ENCODE measurements at places on chromosomes 7 and 10.

GRCh38 chr10:110827410-110827809 is 44.3 kb upstream of the PDCD4 start:
- no peak for DNase-seq

DNA sequence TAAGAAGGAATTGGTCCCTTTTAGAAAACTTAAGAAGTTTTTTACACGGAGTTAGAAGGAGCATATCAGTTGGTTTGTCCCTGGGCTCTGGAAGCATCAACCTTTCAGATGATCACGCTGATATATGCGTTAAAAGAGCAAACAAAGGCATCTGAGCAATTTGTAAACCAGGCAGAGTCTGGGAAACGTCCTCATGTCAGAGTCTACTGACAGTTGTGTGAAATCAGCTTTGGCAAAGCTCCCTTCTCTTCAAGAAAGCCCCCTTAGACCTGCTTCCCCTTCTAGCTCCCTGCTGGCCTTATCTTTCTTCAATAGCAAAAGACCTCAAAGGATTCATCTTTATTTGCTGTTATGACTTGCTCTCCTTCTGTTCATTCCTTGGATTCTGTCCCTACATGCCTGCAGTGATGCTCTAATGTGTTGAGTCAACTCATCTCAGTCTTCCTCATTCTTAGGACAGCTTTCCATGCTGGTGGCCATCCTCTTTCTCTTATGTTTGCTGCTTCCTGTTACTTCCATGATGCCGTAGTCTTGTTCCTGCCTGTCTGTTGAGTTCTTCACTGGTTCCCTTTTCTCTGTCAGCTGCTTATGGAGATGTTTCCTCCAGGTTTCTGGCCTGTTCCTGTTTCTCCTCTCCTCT is 106.5 kb upstream of the BMPER start:
- no peak for DNase-seq

DNA sequence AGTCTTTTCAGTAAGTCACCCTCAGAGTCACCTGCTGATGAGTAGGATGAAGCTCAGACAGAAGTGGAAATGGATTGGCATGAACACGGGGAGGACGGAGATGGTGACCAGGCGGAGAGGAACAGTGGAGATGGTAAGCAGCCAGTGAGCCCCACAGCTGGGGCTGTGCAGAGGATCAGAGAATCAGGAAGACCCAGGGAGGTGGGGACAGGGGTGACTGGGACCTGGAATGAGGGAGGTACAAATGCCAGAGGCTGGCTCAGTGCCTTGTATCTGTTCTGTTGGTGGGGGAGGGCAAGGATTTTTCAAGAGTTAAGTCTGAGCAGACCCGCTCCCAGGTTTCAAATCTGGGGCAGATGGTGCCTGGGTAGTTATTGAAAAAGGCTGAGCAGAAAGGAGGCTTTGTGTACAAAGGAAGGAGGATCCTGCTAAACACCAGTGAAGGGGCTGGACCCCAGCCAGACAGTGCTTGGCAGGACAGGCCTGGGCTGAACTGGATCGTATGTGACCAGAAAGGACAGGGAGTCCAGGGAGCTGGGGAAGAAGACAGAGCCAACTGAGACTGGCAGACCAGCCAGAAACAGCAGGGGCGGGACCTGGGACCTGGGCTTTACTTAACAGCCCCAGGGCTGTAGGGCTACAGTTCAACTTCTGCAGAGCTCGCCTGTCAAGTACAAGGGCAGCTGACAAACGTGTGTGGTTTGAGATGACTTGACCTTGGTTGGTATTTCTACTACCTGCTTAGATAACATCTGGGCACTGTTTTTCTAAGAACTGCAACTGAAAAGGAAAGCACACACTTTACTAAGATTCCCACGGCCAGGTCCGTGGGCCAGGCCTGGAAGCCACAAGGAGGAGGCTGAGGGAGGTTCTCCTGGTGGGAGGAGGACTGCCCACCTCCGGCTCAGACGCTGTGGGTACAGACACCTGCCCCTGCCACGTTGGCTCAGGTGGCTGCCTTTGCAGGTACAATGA is 13.2 kb upstream of the FRMPD2 start:
- DNase-seq, result no peak

DNA sequence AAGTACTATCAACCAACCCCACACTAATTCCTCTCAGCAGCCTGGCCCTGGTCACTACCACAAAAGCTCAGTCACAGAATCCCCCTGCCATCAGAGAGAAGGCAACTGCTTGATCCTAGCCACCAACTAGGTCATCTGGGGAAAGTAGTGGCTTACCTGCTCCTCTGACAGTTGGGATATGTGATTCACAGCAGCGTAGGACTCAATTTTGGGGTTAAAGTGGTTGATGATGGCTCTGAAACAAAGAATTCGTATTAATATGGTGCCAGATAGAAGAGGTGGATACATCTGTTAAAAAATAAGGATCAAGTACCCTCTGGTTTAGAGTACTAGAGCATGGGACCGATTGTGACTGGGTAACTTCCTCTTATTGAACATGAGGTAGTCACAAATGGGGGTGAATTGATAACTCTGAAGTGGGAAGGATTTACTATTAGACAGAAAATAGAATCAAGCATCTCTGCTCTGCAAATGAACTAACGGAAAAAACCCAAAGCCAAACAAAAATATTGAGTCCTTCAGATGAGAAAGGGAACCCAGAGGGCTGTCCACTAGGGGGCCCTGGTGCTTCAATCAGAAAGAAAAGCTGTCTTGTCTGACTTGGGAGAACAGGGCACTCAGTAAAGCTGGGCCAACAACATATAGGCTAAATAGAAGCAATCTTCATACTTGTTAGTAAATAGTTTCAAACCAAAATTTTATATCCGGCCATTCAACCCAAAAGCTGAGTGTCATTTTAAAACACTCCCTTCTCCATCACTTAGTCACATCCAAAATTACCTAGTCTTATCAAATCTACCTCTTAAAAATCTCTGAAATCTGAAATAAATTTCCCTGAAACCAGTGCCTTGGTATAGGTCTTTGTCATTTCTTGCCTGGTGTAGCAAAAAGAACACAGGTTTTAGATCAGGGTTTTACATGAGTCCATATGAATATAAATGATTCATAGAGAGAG is 45.9 kb upstream of the KCNIP2 start:
- peak; percentile 42 for DNase-seq

- DNase-seq, result no peak
Observed at GRCh38 chr10:48551861-48552591, 52.8 kb downstream of the ARHGAP22 start.

DNA sequence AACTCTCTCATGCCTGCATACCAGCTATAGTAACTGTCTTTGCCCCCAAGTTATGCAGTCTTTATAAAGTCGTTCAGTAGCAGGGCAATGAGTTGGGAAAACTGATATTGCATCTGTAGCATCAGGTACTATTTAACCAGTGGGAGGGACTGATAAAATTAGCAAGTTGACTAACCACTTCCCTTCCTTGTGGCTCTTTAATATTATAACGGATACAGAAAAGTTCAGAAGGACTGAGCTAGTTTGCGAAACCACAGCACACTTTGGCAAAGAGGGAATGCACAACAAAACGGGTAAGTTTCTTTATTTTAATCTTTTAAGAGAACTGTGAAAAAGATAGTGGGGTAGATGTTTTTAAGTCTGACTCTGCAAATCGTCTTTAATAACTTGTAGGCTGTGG is 205.3 kb upstream of the HDAC9 start:
- DNase-seq, result no peak

DNA sequence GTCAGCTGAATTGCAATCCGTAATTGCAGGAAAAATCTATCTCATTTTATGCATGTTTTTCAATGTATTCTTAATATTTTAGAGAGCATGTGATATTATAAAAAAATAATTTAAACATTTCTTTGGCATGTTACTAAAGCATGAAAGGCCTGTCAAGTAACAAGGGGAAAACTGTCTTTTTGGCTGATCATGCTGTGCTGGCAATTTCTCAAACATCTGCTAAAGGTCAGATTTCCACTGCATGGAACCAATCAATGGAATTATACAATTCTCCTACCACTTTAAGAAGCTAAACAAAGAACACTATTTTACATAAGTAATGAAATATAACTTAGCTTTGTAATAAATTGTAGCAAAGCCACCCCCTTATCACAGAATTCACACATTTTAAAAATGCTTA is 49.4 kb downstream of the JMJD1C start:
- DNase-seq, result no peak

GRCh38 chr7:28102797-28103196 is 77.8 kb downstream of the JAZF1 start:
- no peak for DNase-seq

DNA sequence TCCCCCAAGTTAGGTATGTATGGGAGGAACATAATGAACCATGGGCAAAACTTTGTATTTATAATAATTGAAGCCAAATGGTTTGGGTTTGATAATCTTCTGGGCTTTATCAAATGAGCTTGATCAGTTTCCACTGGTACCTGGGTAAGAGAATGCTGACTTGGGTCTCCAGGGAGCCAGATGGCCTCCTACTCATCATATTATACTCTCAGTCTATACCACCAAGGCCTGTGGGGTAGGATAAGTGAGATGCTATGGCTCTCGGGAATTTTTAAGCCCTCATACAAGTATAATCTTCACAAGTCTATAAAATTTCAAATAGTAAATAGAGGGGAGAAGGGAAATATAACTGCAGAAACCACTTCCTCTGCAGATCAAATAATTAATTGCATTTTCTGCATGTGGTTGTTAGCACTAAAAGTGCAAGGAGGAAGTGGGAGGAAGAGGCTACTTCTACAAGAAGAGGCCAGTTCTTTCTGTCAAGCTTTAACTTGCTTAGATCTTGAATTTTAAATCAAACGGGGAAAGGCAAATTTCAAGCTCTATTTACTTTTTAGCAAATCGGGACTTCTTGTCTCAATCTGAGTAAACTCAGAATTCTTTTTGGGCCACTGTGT is 349.0 kb downstream of the SORCS1 start:
- no peak for DNase-seq

DNA sequence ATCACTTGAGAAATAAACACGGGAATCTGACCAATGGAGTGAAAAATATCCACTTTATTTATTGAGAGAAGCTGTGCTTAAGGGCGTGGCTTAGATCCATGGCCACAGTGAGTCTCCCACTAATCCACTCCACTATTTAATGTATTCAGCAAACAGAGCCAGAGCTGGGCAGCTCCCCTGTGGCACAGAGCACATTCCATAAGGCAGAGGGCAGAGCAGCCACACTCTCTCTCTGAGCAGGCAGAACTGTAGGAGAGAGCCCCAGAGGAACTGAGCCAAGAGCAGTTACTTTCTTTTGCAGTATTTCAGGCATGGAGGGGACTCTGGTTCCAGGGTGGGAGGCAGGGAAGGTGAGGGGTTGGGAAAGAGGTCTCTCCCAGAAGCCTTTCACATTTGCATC is 106.0 kb downstream of the GALNT17 start:
- no peak for DNase-seq

- DNase-seq, result no peak
Observed at GRCh38 chr7:108211382-108212201, 81.4 kb upstream of the LAMB4 start.

DNA sequence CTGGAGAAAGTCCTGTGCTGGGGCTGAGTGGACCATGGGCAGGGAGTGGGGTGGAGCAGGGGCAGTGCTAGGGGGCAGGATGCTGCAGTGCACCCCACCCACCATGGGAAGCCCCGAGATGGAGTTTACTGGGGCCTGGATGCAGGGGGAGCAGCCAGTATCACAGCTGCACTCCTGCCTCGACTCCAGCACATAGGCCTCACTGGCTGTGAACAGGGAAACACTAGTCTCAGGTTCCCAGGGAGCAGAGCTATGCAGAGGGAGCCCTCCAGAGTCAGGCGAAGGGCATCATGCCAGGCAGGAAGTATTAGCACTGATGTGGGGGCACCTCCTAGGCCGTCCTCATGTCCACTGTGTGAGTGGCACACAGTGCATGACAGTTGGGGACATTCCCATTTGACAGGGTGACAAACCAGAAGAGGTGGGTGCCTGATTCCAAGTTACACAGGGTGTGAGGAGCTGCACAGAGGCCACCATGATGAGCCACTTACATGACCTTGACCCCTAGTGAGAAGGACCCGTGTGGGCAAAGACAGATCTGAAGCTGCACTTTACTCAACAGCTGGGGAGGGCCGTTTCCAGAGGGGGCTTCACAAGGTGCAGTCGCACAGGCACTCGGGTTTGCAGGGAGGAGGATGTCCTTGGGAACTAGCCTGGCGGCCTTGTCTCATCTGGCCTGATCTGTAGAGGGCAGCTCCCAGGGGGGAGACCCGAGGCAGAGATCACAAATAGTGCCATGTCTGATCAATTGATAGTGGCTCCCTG is 69.9 kb upstream of the LRRC4 start:
- DNase-seq, result no peak

DNA sequence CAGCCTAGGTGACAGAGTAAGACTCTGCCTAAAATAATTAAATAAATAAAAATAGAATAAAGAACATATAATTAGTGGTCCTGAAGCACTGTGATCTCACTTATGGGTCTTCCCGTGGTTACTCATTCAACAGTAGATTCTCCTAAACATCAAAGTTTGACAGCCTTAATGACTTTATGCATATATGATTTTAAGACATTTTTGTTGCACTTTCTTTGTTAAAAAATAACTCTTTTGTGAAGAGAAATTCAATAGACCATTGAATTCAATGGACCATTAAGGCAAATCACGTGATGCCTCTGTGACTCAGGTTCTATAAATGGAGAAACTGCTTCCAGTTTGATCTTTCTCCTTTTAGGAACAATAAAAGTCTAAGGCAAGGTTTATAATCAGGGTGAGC is 59.6 kb downstream of the ATOH7 start:
- DNase-seq, result no peak
